ENCODE measurements at places on chromosomes 12 and 14.

DNA sequence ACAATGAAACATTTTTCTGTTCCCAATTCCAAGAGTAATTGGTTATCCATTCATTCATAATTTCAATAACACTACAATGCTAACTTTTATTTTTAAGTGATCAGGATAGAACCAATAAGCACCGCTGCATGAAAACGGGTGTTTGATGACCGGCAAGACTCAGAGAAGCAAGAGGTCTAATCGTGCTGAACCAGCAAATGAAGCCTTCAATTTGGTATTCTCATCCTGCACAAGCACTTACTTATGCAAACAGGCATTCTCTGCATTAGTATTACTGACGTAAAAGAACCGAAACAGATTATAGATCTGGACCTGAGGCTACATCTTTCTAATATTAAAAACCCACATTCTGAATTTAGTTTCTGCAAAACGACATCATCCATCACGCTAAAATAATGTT, 67.7 kb downstream of the RBM19 start:
- no peak for DNase-seq

- DNase-seq: peak; percentile 65
Observed at GRCh38 chr14:24817212-24818057, 183.4 kb upstream of the GZMB start.

GRCh38 chr14:41872931-41873685, 266.4 kb downstream of the LRFN5 start:
- peak; percentile 66 for DNase-seq

DNA sequence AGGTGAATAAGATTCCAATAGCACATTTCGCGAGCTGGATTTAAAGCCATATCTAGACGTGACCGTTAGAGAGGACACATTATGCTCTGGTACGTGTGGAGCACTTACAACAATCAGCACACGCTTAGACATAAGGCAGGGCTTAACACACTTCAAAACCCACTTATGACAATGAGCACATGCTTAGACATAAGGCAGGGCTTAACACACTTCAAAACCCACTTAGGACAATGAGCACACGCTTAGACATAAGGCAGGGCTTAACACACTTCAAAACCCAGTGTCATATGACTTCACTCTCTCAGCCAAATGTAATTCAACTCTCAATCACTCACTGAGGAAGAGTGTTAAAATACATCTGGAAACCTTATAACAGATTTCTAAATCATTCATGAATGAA, 11.2 kb upstream of the PLD4 start:
- no peak for DNase-seq

DNA sequence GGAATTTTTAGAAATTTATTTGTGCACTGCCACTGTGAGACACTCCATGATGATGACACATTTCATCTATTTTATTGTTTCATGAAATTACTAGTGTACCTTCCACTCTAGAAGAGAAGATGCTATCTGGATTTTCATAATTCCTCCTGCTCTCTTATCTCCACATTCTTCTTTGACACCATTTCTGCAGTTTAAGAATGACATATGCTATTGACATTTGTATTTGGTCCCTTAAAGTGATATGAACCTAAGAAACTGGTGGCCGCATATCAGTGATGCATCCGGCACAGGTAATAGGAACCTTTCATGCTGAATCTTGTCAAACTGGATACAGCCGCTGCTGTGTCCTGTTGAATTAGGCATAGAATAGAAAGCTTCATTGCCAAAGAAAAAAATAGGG, 696.3 kb downstream of the TMEM121 start:
- DNase-seq: no peak

DNA sequence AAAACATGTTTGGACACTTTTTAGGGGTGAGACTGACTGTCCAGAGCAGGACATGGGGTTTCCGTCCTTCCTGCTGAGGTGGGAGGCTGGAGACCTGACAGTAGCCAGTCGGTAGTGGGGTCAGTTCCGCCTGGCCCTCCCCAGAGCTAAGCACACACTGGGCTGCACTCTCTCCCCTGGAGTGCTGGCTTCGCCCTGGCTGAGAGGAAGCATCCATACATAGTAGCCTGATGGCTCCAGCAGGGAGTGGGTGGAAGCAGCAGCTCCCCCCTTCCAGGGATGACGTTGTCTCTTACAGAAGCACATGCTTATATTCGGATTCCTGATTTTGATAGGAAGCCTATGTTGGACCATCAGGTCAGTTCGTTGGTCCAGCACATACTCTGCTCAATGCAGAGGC, 40.4 kb downstream of the SFSWAP start:
- DNase-seq: no peak

GRCh38 chr12:79128956-79129355, 264.4 kb downstream of the SYT1 start:
- DNase-seq: no peak

- DNase-seq: no peak
Observed at GRCh38 chr12:23540572-23540971, 408.9 kb downstream of the SOX5 start.

GRCh38 chr14:53640695-53641094, 315.9 kb downstream of the BMP4 start:
- peak; percentile 44 for DNase-seq

- peak; percentile 43 for DNase-seq
Observed at GRCh38 chr12:3667485-3667884, 85.4 kb downstream of the CRACR2A start.

DNA sequence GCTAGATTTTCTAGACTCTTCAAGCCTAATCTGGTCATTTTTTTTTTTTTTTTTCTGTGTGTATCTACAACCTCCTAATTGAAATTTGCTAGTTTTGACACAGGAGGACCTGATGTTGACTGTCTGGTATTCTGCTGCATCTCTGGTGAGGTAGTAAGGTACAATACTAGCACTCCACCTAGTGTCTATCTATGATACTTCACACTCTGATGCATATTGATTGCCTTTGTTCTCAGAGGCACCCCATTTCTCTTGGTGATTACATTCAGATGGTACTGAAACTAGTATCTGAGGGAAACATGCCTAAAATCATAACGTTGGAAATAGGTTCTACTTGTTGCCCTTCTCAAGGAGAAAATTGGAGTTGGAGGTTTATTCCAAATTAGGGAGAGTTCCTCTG, 930.5 kb upstream of the NOVA1 start:
- DNase-seq: peak; percentile 12

DNA sequence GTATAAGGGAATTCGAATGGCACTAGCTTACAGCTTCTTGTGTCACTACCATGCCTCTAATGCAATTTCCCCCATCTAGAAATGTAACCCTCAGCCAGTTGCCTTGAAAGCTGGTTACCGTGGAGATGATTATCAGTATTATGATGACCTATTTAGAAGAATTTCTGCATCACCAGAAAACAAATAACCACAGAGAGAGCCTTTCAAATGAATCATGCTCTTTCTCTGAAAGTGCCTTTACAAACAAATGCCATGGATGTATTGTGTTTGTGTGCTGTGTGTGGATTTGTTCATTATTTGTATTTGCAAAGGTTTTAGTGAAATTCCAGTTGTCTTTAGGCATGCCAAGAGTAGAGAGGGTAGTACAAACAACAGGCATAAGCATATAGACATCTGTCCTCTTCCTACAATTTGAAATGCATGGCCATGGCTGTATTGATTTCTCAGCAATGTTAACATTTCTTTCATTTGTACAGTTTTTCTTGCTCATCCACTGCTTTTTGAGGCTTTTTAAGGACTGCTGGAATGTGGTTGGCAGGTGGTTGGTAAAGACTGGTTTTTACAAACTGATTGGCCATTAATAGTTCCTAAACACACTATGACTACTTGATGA, 266.5 kb downstream of the PAWR start:
- no peak for DNase-seq

DNA sequence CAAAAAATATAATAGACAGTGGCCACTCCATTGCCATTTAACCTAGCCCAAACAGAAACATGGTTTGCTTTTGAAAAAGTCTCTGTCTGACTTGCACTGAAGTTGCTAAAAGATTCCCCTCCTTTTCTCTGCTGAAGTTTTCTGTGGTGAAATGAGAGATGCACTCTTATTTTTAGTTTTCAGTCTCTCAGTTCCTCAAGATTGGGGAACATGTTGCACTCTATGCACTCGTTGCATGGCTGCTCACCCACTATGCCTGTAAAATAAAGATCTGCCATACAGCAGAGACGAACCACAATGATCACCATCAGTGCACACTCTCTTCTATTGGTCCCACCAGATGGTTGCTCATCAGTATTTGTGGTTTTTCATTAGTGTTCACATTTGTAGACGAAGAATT, 13.1 kb upstream of the DAAM1 start:
- DNase-seq: no peak

GRCh38 chr12:95726903-95727302, 63.7 kb downstream of the NTN4 start:
- no peak for DNase-seq

- DNase-seq: no peak
Observed at GRCh38 chr14:67579040-67579439, 21.0 kb downstream of the PIGH start.

DNA sequence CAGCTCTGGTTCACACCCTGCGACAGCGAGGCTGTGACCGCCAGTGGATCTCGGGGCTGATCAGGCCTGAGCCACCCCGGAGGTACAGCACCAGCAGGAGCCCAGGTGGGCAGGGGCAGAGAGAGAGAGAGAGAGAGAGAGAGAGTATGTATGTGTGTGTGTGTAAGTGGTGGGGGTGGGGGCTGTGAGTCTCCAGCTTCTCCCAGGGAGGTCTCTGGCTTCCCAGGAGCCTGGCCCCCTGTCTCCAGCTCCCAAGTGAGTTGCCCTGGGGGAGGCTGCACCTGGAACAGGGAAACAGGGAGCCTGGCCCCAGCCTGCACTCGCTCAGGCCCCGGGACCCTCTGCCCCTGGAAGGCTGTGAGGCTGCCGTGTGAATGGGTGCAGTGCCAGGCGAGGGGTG, 2.0 kb downstream of the C14orf180 start:
- no peak for DNase-seq

DNA sequence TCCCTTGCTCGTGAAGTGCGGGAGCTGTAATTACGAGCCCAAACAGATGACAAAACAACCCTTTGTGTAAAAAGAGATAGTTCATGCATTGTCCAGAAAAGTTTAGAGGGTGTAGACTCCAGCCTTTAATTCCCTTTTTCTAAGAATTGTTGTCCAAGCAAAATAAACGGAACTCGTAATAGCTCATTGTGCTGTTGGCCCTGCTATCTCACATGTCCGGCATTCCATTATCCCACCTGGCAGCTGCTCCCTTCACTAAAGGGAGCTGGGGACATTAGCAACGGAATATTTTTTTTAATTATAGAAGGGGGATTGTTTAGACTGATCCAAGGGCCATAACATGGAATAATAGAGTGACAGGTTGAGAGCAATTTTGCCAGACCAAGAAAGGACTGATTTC, 277.5 kb upstream of the TBX3 start:
- no peak for DNase-seq

DNA sequence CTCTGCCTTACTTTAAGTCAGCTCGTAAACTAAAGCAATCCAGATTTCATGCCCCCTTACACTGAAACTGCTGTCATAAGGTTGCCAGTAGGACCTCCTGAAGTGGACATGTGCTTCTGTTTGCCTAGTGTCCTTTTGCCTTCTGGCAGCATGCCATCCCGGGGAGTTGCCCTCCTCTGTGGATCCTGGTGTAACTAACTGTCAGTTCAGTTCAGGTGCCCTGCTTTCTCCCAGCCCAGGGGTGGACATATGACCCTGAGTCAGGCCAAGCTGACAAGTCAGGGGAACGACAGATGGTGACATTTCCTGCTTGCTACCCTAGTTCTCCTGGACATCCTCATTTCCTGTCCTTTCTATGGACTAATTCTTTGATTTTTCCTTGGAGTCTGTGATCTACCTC, 25.6 kb downstream of the AKAP6 start:
- no peak for DNase-seq

GRCh38 chr12:106273491-106273890, 25.7 kb upstream of the CKAP4 start:
- no peak for DNase-seq

GRCh38 chr14:99522457-99522891, 41.3 kb downstream of the CCNK start:
- peak; percentile 48 for DNase-seq

DNA sequence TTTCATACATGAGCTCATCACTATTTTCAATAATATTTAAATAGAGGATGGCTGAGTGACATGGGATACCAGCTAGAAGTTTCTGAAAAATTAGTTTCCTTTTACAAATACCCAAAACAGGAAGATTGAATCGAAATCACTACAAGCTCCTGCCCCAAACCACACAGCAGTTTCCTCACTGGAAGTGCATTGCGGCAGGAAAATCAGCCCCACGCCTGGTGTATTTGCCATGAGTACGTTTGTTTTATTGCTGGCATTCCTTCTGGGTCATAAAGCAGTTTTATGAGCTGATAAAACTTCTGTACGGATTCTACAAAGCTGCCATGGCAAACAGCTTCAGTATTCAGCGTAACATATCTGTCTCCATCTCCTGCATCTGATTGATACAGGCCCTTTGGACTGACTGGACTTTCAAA, 23.7 kb downstream of the CDC42BPB start:
- DNase-seq: no peak

- DNase-seq: no peak
Observed at GRCh38 chr14:22155571-22155970, 433.5 kb downstream of the DAD1 start.

GRCh38 chr12:40106655-40107054, 774 bp upstream of the SLC2A13 start:
- DNase-seq: no peak

- DNase-seq: no peak
Observed at GRCh38 chr14:84209031-84209430, 1320.9 kb upstream of the FLRT2 start.

DNA sequence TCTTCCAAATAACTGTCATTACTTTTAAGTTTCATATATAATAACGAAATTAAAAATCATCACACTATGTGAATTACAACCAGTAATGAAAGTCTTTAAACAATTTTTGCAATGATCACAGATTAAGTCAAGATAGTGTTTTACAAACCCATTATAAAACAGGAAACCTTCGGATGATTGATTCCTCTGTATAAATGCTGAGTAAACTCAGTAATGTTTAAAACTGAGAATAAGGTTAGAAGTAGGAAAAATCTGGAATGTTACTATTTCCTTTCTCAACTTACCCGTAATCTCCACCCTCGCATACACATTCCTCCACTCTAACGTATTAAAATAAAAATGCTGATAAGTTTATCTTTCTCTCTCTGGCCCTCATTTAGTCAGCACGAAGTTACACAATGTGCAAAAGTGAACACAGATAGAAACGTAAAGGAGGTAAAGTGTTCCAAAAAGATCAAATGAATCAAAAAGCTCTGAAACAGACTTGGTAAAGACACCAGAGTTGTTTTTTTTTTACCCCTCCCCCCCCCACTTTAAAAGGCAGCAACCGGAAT, 1.6 kb downstream of the ZFC3H1 start:
- DNase-seq: peak; percentile 44

- no peak for DNase-seq
Observed at GRCh38 chr14:29654901-29655550, 272.6 kb downstream of the PRKD1 start.

- DNase-seq: no peak
Observed at GRCh38 chr12:112859291-112859690, 47.5 kb upstream of the OAS1 start.

GRCh38 chr12:6936636-6937480, 6.8 kb upstream of the RNU7-1 start:
- DNase-seq: no peak

- no peak for DNase-seq
Observed at GRCh38 chr12:90745211-90745610, 209.8 kb downstream of the CCER1 start.

- no peak for DNase-seq
Observed at GRCh38 chr14:104781271-104782077, 14.1 kb downstream of the AKT1 start.

Data from lung (tissue), 17 donors.